T-helper 9 cell (primary cell): ENCODE measurements at places on chromosomes 12 and 14.

DNA sequence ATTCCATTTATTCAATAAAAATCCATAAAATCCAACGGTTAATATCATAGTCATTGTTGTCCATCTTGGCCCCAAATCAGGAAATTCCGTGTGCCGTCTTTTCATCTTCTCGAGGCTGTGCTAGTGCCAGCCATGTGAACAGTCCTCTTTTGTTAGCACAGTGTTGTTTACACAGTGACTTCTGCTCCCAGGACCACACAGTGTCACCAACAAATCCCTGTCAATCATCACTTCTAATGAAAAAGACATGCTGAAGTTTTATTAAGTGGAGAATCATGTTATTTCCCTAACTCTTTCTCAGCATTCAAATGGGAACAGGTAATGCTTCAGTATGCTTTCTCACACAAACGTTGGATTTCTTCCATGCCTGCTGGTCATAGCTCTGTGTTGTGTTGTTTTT lies 1.9 kb upstream of the SLCO1A2 start:
- no peak for DNase-seq

- no peak for DNase-seq
Observed at GRCh38 chr12:40980427-40980961, 207.6 kb upstream of the PDZRN4 start.

DNA sequence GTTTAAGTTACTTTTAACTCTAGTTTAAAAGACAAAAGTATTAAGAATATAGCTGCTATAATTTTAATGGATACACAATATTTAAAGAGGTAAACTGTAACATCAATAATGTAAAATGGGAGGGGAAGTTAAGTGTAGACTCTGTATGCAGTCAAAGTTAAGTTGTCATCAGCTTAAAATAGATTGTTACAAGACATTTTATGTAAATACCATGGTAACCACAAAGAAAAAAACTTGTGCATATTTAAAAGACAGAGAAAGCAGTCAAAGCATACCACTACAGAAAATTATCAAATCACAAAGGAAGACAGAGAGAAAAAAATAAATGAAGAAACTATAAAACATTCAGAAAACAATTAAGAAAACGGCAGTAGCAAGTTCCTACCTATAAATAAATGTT lies 73.3 kb downstream of the CEP128 start:
- no peak for DNase-seq

DNA sequence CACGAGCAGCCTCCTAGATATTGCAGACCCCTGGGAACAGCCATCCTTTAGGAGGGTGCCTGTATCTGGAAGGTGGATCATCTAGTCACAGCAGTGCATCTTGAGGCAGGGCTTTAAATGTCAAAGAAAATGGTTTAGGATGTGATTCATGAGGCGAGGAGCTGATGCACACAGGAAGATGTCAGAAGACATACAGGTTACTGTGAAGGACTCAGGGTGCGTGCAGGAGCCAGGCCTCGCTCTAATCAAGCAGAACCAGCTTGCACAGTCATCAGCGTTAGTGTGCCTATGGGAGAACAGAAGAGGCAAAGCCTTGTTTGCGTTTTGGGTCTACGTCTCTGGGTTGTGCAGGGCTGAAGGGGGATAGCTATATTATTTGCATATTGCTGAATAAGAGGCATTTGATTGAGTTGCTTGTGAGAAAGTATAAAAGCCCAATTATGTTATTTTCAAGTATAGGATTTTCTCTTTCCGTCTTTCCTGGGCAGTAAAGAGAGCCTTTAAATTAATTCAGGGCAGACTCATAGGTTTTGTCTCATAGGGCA lies 77.3 kb upstream of the RPH3A start:
- DNase-seq = no peak

DNA sequence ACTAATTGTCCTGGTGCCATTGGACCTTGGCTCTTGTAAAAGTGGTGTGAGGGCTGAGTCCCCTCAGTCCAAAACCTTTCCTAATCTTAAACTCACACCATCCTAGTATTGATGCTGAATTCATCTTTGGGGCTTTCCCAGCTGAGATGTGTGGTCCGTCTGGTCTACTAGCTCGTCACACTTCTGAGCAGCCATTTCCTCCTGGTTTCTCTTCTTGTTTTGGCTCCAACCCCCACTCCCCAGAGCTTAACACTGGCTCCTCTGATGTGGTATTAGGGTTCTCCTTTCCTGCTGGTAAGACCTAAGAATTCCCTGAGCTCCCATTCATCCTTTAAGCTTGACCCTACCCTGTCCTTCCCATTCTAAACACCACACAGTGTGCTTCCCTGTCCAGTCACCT lies 900.6 kb downstream of the VRK1 start:
- no peak for DNase-seq

DNA sequence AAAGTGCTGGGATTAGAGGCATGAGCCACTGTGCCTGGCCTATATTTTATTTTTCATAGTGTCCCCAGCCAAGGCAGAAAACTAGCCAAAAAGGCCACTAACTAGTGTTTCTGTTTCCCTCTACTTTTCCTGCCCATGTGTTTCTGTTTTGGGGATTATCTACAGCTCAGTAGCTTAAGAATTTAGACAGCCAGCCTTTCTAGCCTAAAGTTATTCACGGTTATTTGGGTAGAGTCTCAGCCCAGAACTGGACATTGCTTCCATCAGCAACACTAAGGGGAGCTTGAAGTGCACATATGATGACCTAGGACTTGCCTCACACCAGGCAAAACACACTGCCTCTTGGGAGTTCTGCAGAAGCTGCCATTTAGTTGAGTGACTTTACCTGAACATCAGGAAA lies 17.9 kb downstream of the PROX2 start:
- DNase-seq = no peak

DNA sequence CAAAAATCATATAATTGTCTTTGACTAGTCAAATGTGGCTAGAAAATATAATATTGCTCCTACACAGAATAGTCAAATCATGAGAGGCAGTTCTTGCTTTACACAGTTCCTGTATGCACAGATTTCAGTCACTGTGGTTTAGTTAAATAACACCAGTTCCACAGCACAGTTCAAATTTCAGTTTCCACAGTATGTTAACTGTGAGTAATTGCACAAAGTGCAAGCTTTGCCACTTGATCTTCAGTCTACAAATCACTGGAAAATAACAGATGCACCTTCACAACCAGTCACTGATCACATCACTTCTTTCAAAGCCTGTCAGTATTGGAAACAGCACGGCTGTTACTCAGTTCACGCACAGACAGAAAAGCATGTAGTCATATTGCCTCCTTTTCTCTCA lies 38.7 kb downstream of the KCNH5 start:
- no peak for DNase-seq

- peak; percentile 58 for DNase-seq
Observed at GRCh38 chr12:57240066-57240921, 10.7 kb downstream of the STAC3 start.

GRCh38 chr12:118044577-118044976 lies 16.4 kb downstream of the WSB2 start:
- no peak for DNase-seq

DNA sequence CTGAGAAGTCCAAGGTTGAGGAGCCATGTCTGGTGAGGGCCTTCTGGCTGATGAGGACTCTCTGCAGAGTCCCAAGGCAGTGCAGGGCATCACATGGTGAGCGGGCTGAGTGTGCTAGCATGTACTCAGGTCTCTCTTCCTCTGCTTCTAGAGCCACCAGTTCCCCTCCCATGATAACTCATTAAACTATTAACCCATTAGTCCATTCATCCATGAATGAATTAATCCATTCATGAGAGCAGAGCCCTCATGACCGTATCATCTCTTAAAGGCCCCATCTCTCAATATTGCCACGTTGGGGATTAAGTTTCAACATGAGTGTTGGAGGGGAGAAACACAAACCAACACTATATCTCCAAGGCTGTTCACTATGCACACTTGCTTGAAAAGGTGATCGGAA lies 83.7 kb downstream of the TMEM30B start:
- DNase-seq = no peak

- peak; percentile 8 for DNase-seq
Observed at GRCh38 chr12:50222275-50222783, 55.2 kb upstream of the CERS5 start.

DNA sequence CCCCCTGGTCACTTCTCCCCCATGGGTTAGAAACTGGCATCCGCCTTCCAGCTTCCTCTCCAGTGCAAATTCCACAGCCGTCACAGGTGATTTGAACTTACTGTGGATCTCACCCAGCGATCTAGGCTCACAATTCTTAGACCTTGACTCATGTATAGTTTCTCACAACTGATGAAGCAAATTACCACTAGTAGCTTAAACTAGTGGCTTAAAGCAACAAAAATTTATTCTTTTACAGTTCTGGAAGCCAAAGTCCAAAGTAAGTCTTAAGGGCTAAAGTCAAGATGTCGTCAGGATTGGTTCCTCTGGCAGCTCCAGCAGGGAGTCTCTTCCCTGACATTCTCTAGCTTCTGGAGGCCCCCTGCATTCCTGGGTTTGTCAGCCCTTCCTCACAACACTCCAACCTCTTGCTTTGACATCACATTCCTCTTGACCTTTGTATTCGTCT lies 117.4 kb downstream of the KTN1 start:
- DNase-seq = no peak

DNA sequence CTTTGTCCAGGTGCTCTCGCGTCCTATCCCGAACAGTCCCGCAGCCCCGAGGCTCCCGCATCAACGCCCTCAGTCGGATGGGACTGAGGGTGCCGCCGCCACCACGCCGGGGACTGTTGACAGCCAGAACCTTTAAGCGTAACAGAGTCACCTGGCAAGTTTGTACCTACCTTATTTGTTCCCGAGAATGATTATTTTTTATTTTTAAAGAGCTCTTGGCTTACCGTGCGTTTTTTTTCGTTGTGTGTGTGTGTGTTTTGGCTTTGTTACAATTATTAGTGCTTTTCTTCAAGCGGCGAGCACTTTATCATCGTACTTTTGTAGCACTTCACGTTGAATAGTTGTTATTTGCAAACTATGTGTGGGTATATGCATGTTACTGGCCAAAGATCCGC lies 463 bp downstream of the COA8 start:
- DNase-seq = no peak

DNA sequence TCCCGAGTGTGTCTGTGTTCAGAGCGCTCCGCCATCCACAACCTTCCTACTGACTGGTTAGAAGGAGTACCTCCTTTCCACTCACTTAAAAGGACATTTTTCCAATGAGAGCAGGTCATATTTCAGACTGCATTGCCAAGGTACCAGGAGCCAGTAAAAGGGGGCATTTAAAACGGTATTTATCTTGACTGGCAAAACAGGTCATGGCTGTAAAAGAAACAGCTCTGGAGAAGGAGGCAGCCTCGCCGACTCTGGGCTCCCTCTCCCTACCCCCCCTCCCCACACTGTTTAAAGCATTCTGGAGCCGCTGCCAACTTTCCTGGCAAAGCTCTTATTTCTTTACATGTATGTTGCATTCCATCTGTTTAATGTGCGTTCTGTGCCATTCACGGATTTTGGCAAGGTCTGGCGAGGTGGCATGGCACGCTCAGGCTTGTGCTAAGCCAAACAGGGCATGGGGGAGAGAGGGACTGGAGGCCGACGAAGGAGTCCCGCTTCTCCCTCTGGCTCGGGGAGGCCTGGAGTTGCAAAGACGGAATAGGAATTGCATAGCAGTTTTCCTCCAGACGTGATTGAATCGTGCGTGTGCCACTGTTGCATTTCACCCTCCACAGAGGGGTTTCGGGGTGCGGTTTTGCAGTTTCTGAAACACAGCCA lies 41.2 kb upstream of the MED13L start:
- no peak for DNase-seq

- no peak for DNase-seq
Observed at GRCh38 chr12:46519407-46519806, 146.8 kb upstream of the SLC38A2 start.

GRCh38 chr12:13891902-13892301 lies 89.5 kb downstream of the GRIN2B start:
- no peak for DNase-seq

DNA sequence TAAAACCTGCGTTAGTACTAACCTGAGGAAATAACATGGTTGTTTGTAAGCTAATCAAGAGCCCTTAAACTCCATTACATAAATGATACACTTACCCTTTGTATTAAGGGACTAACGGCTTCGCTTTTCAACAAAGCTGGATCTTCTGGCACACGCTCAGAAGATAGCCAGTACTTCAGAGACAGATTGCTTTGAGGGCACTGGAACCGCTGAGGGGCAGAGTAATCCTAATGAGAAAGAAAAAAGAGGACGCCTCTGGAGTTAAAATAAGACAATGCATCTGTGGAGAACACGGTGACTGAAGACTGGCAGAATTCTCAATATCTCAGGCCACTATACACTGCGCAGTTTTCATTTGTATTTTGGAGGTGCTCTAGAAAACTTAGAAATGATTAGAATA lies 1.5 kb upstream of the KTN1 start:
- DNase-seq = no peak

DNA sequence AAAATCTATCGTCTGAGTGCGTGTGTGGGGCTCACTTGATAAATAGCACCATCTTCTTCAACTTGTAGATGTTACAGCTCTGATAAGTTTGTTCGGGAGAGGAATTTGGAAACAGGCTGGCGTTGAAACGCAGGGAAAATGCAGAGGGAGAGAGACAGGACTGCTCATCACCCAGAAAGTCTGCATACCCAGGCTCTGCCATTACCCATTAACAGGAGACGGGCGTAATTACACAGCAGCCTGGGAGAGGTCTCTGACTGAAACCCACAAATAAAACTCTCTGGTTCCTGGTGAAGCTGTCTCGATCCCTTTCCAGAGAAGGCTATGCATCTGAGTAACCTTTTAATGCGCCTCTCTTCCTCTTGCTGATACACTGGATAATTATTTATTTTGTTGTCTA lies 547.3 kb downstream of the BCL11B start:
- no peak for DNase-seq

- no peak for DNase-seq
Observed at GRCh38 chr14:45261209-45261608, 8.2 kb upstream of the MIS18BP1 start.

DNA sequence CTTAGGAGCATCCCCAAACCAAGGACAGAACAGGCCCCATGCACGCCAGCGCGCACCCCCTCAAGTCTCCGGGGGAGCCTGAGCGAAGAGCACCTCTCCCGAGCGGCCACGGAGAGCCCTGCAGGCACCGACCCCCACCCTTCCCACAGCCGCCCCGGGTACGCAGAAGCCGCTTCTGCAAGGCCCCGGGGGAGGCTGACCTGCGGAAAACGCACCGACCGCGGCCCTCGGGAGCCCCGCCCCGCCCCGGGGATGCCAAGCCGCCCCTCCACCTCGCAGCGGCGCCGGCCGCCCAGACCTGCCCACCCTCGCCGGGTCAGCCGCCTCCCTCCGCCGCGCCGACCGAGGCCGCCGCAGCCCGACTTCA lies 385 bp downstream of the CAPRIN2 start:
- no peak for DNase-seq

DNA sequence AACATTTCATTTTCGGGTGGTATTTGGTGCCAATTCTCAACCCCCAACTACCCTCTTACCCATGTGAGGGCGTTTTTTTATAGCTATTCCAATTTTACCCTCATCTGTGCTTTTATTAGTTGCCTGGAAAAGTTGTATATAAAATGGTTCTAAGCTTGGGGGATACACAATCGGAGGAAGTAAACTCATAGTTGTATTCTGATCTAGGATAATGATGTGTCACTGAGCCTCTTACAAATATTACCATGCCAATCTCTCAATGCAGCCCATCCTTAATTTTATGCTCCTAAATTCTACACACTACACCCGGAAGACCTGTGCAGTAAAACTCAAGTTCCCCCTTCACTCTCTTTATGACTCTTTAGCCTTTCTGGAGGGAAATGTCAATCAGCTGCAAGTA lies 1206.5 kb upstream of the FLRT2 start:
- DNase-seq = no peak
